Activated gamma-delta T cell treated with anti-CD3 and anti-CD28 coated beads, Interleukin-2, amount 50 U/mL, for 16 hours (primary cell): ENCODE measurements at places on chromosomes 16 and 17.

GRCh38 chr16:89586853-89587252 is 11.3 kb downstream of the CPNE7 start:
- DNase-seq, result no peak

DNA sequence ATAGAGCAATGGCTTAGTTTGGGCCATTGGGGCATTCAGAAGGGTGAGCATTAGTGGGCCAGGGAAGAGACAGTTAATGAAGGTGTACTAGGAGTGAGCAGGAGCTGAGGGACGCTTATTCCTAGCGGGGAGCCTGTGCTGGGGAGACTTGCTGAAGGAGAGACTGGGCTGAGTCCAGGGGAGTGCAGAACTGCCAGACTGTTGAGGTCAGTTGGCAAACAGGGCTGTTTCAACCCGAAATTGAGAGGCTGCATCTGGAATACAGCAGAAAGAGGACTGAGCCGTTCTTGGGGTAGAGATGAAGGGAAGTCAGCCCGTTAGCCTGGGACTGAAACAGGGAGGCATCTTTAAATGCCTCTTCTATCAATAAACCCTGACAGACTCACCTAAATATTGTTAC is 33.2 kb downstream of the MAP2K6 start:
- DNase-seq, result no peak

DNA sequence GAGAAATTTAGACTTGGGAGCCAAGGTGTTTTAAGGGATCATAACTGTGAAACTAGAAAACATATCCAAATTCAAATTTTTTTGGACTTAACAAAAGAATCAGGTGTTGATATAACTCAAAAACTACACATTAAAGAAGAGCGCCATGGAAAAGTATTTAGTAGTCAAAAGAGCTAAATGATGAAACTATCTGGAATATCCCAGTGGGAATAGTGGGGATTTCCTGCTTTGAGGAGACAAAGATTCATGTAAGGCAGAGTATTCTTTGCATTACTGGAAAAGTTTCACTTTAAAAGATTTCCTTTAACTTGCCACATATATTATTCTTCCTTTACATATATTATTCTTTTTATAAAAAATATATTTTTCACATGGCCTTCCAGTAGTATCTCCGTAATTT is 40.3 kb upstream of the VPS4A start:
- DNase-seq, result no peak

DNA sequence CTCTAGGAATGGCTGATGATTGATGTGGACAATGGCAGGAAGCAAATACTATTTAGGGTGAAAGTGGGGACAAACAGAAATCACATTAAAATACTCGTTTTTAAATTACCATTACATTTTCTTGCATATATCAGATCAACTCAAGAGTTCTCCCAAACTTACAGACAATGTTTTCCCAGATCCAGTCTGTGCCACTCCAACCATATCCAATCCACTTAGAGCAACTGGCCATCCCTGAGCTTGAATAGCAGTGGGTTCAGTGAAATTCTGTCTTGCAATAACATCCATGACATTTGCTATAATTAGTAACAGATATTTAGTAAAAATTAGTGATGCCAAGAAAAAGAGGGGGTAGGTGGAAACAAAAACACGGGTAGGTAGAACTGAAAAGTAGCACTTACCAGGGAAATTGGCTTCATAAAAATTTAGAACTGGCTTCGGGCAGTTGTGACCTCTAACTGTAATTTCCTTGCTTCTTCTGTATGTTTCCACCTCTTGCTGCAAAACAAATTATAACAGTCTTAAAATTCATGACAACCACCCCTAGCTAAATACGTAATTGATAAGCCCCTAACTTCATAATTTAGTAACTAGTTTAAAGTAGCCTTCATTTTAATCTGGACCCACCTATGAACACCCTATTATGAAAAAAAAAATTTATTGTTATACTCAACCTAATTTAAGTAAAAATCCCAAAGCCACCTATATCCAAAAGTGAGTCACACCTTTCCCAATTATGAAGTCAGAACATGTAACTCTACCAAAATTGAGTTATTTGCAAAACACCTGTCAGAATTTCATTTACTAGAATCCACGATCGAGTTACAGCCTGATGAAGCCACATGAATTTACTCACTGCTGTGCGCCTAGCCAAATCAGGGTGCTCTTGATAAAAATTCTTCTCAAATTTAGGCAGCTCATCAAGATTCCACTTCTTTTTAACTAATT is 2.0 kb downstream of the DDX5 start:
- no peak for DNase-seq

GRCh38 chr17:38544839-38545209 is 60.9 kb downstream of the SRCIN1 start:
- no peak for DNase-seq

DNA sequence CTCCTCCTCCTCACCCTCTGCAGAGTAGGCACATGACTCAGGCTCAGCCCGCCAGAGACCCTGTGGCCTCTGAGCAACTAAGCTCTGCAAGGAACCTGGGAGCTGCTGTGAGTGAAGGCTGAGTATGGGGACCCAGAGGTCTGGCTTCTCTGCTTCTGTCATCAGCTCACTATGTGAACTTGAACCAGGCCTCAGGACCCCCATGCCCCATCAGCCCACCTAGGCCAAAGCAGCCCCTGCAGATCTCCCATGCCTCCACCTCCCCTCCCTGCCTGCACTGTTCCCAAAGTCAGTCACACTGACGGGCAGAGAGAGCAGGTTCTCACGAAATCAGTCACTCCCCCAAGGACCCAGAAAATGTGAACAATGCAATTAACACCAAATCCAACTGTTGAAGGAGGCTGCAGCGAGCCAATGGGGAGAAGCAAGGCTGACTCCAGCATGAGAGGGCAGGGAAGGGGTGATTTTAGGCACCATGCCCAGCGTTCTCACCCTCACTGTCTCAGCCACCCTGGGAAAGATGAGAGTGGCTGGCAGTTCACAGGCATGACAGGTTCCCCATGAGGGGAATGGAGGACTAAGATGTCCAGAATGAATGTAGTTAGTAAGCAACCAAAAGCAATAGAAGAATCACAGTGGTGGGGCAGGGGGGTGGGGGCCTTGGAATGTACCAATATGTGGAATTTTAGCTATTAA is 60.6 kb downstream of the BEAN1 start:
- no peak for DNase-seq

GRCh38 chr17:36153895-36154610 is 22.4 kb downstream of the TBC1D3B start:
- DNase-seq, result no peak

DNA sequence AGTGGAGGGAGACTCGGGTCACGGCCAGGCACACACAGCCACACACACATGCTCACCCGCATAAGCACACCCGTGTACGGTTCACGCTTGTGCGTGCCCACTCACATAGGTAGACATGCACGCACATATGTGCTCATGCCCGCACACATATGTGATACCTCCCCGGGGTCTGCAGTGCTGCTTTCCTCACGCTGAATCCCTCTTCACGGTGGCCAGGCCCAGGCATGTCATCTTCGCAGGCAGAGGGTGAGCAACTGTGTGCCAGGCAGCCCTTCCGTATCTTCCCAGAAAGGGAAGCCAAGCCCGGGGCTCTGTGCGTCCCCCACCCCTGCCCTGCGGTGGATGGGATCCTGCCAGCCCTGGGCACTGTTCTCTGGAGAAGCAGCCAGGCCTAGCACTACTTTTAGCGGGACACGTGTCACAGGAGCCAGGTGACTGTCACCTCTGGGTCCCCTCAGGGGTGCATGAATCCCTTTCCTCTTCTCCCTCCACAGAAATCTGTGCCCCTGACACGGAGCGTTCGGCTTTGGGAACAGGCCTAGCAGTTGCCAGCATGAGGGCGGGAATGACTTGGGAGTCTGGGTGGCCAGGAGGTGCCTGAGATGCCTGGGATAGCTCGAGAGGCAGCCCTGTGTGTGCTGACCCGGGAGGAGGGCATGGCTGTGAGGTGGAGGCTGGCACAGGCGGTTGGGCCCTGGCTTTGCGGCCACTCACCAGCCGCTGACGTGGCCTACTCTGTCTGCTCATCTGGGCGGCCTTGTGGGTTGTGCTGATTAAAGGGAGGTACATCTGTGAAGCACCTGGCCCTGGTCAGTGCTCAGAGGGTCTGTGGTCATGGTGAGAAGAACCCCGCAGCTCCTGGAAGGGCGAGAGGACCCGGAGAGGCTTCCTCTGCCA is 47.5 kb downstream of the BAIAP2 start:
- DNase-seq, result no peak

GRCh38 chr16:80608946-80609345 is 68.2 kb downstream of the DYNLRB2 start:
- no peak for DNase-seq

GRCh38 chr17:30186761-30187160 is 48.7 kb downstream of the SLC6A4 start:
- no peak for DNase-seq

DNA sequence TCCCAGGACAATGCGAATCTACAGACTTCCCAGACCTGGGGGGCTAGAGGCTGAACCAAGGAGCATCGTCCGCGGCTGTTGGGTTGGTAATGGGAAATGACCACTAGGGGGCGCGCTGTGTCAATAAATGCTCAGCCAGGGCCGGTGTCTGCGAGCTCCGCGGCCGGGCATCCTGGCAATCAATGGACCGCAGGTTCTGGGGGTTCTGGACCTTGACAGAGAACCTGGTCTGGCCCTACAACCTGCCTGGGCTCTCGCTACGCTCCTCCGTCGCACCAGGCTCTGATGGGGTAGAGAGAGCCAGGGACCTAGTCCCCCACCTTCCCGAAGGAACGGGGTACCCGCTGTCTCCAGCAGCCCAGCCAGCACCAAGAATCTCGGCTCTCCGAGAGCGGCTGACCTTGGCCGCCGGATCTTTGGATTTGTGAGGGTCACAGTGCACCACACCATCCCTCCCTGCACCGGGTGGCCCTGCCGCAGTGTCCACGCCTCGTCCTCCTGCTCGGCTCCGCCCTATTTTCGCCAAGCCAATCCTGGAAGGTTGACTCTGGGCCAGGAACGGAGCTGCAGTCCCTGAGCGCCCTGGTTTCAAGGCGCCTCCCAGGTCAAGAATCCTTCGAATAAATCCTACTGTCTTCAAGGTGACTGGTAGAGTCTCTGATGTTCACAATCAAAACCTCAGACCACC is 20.4 kb upstream of the BEAN1 start:
- peak; percentile 89 for DNase-seq

- no peak for DNase-seq
These were observed 626.6 kb upstream of the SOX9 start for GRCh38 chr17:71494062-71494855.

GRCh38 chr17:1197781-1198490 is 18.2 kb upstream of the ABR start:
- peak; percentile 59 for DNase-seq

GRCh38 chr17:39508987-39509386 is 47.7 kb downstream of the CDK12 start:
- DNase-seq, result no peak

DNA sequence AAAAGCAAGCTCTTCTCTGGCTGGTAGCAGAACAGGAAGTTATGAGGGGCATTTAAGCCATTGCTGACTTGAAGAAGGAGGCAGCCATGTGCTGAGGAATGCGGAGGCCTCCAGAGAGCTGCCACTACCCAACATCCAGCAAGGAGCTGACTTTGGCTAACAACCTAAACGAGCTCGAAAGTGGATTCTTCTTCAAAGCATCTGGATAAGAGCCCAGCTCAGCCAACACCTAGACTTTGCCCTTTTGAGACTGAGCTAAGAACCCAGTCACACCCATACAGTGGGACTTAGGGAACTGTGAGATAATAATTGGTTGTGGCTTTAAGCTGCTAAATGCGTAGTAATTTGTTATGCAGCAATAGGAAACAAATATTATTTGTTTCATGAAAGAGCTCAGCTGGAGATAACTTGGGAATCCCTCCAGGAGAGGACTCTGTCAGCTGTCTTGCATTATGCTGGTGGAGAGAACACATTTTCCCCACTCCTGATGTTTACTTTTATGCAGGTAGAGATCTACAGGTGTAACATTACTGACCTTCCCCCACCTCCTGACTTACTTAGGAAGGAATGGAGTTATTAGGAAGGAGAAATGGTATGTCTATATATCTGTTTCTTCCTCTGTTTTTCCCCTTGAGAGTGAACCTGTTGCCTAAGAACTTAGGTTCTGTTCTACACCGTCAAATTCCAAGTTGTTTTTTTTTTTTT is 52.7 kb upstream of the ZNF629 start:
- no peak for DNase-seq

DNA sequence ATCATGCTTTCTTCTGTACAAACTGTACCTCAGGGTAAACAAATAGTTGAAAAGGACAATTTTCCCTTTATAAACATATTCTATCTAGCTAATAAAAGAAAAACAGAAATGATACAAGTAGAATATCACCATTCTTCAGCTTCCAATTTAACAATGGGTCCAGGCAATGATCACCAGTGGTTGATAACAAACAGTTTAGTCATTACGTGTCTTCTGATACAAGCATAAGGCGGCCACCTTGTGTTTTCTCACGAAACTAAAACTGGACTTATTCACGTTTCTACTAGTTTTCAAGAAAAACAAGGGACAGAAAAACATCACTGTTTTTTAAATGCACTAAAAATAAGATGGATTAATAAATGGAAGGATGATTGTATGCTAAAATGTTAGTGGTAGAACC is 58.3 kb downstream of the STH start:
- DNase-seq, result no peak

DNA sequence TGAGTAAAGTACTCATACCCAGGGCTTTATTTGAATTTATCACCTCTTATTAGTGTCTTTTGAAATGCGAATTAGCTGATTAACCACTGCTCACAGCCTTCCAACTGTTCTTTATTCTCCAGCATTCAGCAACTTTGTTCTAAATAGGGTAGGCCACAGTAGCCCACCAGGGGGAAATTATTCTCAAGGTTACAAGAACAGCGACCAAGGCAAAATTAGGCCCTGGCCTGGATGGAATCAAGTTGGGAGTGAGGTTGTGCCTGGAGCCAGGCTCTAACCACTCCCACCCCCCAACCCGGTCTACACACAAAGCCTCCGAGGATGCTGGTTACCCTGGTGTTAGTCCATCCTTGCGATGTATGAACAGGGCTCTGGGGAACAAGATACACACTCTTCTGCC is 245.5 kb downstream of the STX8 start:
- DNase-seq, result no peak

DNA sequence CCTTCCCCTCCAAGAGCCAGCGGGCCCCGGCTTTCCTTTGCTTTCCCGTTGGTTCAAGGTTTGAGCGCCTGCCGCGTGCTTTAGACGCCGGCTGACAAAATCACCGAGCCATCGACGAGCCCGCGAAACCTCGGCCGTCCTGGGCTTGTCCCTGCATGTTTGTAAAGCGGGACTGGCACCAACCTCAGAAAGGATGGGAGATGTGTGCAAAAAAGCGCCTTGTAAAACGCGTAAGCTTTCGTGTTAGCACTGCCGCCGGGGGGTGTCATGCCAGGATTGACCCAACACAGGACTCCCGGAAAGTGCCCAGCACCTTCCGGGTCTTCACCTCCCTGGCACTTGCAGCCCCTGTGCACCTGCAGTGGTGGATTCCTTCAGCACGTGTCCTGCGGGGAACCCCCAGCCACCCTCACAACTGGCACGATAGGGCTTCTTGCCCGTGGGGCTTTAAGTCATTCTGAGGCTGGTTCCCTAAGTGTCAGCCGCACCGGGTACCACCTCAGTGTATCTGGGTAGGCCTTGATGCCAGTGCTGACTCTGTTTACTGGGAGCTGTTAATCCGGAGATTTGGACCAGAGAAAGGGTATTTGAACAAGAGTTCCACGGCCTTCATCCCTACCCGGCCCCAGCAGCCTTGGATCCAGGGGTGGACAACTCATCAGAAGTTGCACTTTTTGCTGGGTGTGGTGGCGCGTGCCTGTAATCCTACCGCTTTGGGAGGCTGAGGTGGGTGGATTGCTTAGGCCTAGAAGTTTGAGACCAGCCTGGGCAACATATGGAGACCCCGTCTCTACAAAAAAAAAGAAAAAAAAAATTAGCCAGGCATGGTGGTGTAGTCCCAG is 817 bp downstream of the NDUFAF8 start:
- DNase-seq, result no peak
